ENCODE measurements at places on chromosomes 4 and X.

GRCh38 chr4:168549143-168549542 is 52.3 kb downstream of the PALLD start:
- no peak for DNase-seq

- no peak for DNase-seq
Observed at GRCh38 chrX:116607776-116608175, 145.0 kb upstream of the CT83 start.

- DNase-seq = no peak
Observed at GRCh38 chr4:86821151-86821550, 28.0 kb downstream of the SLC10A6 start.

DNA sequence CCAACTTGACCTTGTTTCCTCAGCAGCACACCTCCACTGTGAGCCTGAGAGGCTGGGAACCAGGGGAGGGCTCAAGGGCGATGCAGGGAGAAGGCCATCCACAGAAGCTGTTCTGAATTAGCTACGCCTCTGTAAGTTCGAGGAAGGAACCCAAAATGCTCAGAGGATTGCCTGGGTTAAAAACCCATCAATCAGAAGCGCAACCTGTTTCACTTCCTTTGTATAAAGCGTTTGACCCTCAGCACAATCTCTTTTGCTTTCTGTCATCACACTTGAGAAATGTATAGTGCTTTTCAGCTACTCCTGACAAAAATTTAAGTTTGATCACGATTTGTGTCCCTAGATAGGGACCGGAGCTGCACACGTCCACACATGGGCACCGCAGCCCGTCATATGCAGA is 48.0 kb upstream of the MAP3K15 start:
- no peak for DNase-seq

DNA sequence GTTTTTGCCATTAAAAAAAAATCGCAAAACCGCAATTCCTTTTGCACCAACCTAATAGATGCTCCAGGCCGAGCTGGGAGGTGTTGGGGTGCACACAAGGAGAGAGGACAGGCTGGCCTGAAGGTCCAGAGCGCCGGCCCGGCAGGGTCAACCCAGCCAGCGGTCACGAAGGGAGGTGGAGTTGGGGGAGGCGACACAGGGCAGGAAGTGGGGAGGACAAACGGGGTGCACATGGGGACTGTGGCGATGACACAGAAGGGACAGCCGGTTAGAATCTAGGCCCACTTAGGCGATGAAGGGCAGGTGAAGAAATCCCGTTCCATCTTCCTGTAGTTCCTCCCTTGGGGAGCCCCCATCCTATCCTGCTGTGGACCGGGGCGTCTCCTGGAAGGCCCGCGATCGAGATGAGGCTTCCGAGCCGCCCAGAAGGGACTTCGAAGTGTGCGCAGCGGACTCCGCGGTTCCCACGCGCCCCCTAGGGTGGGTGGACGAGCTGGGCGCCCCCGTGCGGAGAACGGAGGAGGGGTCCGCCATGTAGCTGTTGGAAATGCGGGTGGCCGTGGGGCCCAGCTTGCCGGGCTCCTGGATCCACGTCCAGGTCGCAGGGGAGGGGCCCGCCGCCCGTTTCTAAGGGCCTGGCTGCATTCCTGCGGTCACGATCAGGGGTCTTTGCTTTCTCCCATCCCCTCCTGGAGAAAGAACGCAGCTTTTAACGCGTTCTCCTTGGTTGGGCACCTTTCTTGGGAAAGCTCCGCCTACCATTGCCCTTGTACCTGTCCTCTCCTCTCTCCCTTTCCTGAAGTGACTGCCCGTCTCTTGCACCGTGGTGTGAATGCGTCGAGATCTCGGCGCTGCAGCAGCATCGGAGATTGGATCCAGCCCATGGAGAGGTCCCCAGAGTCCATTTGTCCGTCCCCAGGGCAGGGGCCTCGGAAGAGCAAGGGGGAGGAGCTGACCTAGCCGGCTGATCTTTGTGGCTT is 17.0 kb upstream of the HPF1 start:
- no peak for DNase-seq

GRCh38 chr4:29711226-29711625 is 1008.9 kb upstream of the PCDH7 start:
- DNase-seq = no peak

DNA sequence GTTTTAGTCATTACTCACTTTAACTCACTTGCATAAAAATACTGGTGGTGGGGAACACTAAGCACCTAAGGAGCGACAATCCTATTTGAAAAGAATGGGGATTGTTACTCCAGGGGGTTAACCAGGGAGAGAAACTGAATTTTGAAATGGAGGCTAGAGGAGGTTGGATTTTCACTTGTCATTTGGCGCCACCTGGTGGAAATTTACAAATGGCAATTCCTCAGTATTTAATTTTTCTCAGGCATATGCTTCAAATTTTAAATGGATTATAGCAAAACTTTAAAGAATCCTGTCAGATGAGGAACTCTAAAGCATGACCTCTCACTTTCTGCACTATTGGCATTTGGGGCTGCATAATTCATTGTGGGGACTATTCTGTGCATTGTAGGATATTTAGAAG is 2.7 kb upstream of the GEMIN8 start:
- DNase-seq = no peak

DNA sequence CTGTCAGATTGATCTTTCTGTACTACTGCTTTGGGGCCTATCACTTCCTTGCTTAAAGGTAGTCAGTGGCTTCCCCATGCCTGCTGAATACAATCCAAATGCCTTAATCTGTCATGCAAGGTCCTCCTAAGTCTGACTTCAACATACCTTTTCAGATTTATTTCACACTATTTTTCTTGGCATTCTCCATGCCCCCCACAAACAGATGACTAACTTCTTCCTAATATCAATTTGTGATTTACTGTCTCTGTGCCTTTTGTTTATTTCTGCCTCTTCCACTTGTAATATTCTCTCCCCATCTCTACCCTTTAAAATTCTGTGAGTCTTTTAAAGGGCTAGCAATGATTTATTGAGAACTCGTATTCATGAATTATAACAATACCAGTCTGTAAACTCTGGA is 41.8 kb downstream of the OCRL start:
- no peak for DNase-seq

DNA sequence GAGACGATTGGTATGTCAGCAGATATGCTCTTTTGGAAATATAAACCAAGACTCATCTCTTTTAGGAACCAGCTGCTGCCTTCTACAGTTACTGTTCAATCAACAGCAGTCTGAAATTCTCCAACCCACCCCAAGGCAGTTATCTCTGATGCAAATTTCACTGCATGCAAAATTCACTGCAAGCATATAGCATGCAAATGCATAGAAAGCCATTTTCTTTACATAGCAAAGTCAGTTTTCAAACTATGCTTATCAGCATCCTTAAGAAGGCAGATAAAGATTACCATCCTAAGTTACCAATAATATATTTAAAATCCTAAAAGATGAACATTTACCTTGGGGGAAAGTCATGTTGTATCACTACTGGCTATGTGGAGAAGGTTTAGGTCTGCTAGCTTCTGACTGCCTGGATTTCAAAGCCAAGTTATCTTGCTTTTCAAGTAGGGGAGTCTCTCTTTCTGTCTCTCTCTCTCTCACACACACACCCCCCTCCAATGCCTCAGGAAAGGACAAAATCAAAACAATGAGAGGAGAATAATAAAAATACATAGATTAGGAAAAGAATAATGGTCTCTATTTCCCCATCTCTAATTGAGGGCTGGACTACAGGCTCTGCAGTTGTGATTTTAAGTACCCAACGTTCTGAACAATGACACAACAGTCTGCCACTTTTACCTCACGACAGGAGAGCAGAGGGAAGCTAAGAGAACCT is 1.5 kb downstream of the NMU start:
- DNase-seq = no peak

- no peak for DNase-seq
Observed at GRCh38 chr4:113919611-113920010, 59.8 kb downstream of the ARSJ start.

DNA sequence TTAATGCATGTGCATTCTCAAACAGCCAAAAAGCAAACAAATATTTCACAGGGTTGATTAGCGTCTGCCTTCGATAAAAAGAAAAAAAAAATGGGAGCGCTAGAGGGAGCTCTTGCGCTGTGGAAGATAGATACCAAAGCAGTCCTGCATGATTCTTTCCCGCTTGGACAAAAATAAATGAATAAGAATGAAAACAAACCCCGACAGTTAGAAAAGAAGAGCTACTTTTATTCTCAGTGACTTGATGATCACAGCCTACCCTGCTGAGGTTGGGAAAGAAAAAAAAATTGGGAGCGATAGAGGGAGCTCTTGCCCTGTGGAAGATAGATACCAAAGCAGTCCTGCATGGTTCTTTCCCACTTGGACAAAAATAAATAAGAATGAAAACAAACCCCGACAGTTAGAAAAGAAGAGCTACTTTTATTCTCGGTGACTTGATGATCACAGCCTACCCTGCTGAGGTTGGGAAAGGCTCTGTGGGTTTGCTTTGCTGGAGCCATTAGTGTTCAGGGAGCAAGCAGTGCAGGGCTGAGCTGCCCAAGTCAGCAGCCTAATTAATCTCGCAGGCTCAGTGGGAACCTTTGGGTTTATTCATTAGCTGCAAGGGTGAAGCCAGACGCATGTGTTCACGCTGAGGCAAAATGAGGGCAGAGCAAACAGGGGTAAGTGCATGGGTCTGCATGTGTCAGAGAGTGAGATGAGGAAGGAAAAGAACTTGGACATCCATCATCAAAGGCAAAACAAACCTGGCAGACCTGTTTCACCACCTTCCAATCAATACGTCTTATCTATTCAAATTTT is 249.3 kb upstream of the PRKX start:
- DNase-seq = no peak

GRCh38 chr4:145920205-145920604 is 18.4 kb downstream of the ZNF827 start:
- DNase-seq = no peak

GRCh38 chrX:112636288-112636687 is 43.5 kb downstream of the LHFPL1 start:
- no peak for DNase-seq

- DNase-seq = no peak
Observed at GRCh38 chr4:159516556-159517140, 413.8 kb downstream of the RAPGEF2 start.

DNA sequence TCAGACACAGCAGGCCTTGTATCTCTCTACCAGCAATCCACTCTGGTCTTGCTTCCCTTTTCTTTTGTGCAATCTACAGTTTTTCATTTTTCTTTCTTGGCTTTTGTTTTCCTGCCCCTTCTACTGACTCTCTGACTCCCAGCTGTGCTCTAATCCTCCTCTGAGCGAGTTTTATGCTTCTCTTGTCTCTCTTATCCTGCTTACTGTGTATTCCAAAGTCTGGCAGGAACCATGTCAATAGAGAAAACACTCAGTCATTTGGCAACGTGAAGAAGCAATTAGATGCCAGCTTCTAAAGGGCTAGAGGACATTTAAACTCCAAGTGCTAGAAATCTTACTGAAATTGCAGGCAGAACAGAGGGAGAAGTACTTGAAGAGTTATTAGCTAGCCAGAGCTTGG is 984.6 kb upstream of the TENM3 start:
- DNase-seq = no peak

DNA sequence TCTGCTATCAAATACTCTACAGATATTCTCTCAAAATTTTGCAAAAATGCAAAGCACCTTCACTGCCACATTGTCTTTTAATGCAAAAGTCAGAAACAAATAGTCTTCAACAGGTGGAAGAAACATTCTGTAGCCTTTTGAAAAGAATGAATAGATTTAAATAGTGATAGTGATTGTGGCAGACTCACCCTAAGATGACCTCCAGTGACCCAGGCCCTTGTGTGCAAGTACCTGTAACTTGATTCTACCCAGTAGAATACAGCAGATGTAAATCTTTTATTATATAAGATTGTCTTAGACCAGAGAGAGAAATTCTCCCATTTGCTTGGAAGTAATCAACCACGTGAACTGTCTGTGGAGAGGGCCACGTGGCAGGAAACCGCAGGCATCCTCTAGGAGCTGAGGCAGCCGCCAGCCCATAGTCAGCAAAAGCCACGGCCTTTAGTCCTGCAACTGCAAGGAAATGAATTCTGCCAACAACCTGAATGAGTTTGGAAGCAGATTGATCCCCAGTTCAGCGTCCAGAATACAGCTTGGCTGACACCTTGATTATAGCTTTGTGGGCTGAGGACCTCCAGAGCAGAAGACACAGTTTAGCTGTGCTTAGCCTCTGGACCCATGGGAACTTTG is 272.5 kb downstream of the ARHGAP10 start:
- DNase-seq = no peak

GRCh38 chr4:174437324-174437723 is 85.0 kb downstream of the HPGD start:
- DNase-seq = no peak

DNA sequence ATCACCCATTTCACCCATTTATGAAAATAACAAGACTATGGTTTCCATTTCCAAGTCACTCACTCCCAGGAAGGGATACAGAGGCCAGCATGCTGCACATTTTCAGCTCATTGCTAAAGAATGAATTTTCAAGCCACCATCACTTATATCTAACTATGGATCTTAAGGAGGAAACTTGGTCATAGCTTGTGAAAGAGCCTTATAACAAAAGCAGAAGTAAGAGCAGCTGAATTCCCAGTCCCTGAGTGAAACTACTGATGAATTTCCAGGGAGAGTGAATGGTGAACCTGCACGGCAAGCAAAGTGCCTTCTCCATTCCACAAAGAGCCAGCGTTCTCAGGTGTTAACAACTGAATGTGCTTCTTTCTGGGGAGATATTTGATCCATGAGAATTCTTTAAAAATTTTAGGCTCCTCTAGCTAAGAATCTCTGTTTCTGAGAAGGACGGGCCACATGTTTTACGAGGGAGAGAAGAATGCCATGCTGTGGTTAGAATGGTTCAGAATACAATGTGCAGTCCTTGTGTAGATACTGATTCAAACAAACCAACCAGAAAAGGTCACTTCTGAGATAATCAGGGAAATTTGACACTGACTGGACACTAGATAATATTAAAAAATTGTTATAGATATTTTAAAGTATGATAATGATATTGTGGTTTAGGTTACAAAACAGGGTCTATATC is 24.0 kb downstream of the BTC start:
- no peak for DNase-seq

GRCh38 chrX:24005028-24005427 is 22.0 kb downstream of the KLHL15 start:
- DNase-seq = no peak

DNA sequence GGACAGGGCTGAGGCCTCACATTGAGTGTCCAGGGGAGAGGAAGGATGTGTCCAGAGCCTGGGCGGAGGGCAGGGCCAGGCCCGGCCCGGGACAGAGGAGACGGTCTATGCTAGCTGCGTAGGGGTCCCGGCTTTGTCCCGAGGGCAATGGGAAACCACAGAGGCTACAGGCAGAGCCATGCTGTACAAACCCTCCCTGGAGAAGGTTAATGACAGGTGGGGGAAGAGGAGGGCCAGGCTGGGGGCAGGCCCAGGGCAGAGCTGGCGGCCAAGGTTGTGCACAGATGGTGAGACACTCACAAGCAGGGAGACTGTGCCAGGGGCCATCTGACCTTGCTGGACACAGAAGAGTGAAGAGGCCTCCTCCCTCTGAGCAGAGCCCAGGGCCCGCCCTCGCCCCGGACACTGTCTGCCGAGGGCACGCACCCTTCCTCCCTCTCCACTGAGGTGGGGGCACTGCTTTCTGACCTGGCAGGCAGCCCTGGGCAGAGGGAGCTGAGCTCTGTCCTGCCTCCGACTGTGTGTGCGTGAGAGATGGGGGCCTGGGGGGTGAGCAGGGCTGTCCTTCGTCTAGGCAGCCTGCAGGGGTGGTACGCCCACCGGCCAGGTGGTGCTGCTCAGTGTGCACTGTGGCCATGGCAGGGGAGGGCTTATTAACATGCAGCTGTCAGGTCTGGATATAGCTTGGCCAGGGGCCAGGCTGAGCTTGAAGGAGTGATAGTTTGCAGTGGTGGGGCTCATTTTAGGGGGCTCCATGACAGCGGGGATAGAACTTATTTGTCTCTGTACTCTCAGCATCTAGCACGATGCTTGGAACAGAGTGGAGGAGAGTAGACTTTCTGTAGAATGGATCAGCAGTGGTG is 75.7 kb upstream of the LRPAP1 start:
- no peak for DNase-seq

GRCh38 chr4:38146383-38146782 is 186.2 kb downstream of the PTTG2 start:
- DNase-seq = no peak

All from bone marrow (tissue), 2 donors.